ENCODE measurements at places on chromosomes 13 and 19.

- no peak for DNase-seq
These were observed at the start of gene YJEFN3 for GRCh38 chr19:19528721-19529490. Gene YJEFN3, plus strand, starts transcription at chr19:19528911. Its CDS starts 22 bp downstream, at chr19:19528933.

DNA sequence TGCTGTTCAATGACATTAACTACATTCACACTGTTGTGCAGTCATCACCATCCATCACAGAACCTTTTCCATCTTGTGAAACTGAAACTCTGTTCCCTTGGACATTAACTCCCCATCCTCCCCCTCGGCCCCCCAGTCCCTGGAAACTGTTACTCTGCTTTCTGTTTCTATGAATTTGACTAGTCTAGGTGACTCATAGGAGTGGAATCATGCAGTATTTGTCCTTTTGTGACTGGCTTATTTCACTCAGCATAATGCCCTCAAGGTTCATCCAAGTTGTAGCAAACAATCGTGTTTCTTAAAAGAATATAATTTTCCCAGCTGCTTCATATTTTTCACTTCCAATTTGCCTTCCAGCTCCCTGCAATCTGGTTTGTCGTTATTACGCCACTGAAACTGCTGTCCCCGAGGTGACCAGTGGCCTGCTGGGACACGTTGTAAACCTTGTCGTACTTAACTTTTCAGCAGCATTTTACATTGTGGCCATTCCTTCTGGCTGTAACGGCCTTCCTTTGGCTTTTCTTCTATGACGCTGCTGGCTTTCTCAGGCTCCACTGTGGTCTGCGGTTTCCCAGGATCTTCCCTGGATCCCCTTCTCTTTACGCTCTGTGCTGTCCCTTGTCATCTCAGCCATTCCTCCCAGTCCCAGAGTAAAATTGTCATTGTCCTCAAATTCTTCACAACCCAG is 74.0 kb downstream of the DHRS12 start:
- no peak for DNase-seq

- DNase-seq = no peak
These were observed 21.2 kb downstream of the SIGLEC7 start for GRCh38 chr19:51163257-51163656.

- DNase-seq = no peak
These were observed 26.2 kb upstream of the ZNF254 start for GRCh38 chr19:24060687-24061356.

GRCh38 chr13:100734194-100734720 is 59.7 kb upstream of the TMTC4 start:
- DNase-seq = no peak

DNA sequence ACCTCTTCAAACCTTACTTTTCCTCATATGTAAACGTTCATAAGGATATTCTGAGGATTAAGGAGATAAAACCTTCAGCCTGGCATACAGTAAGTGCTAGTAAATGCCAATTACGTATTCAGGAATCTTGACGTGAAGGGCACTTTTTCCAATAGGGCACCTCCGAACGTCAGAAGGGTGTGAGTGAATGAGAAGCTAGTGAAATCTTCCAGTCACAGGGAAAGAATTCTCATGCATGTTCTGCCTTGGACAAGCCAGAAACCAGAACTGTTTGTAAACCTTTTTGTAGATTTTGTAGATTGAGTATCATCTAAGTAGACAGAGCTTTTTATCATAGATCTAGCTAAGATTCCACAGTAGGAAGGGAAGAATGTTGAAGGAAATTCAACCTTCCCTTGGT is 16.5 kb downstream of the DGKH start:
- DNase-seq = no peak

DNA sequence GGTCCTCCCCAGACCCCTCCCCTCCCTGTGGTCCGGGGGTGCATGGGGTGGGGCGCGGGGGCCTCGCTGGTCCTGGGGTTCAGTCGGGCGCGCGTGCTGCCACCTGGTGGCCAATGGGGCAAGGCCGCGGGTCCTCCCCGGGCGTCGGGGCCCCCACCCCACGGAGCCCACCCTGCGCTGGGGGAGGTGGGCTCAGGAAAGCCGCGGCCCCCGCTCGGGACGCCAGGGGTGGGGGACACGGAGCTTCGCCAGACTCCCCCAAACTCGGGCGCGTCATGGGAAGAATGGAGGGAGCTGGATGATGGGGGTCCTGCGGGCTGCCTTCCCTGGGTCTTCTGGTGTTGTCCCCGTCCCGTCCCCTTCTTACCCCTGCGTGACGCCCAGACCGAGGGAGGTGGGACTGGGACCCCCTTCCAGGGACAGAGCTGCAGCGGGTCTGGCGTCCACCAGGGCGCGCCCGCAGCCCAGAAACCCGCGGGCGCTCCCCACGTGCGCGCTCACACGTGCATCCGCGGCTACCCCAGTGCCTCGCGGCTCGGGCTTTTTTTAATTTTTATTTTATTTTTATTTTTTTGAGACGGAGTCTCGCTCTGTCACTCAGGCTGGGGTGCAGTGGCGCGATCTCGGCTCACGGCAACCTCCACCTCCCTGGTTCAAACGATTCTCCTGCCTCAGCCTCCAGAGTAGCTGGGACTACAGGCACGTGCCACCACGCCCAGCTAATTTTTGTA is 19.8 kb upstream of the TCF3 start:
- peak; percentile 87 for DNase-seq

- DNase-seq = no peak
These were observed 360.9 kb downstream of the FGF9 start for GRCh38 chr13:22031702-22032286.

GRCh38 chr13:82147526-82147925 is 1734.7 kb downstream of the SLITRK1 start:
- DNase-seq = no peak

DNA sequence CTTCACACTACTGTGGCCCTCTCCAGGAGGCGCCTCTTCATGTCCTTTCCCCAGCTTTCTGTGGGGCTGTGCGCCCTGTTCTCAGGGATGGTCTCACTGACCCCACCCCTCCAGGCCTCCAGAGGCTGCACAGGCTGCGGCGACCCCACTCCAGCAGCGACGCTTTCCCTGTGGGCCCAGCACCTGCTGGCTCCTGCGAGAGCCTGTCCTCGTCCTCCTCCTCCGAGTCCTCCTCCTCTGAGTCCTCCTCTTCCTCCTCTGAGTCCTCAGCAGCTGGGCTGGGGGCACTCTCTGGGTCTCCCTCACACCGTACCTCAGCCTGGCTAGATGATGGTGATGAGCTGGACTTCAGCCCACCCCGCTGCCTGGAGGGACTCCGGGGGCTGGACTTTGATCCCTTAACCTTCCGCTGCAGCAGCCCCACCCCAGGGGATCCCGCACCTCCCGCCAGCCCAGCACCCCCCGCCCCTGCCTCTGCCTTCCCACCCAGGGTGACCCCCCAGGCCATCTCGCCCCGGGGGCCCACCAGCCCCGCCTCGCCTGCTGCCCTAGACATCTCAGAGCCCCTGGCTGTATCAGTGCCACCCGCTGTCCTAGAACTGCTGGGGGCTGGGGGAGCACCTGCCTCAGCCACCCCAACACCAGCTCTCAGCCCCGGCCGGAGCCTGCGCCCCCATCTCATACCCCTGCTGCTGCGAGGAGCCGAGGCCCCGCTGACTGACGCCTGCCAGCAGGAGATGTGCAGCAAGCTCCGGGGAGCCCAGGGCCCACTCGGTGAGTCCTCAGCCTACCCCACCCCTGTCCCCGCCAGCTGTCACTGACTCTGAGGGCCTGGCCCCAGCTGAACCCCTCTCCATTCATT is 11.2 kb downstream of the ARHGAP33 start:
- DNase-seq = no peak

- DNase-seq = peak; percentile 70
These were observed 87.6 kb downstream of the HSPH1 start for GRCh38 chr13:31073859-31074718.

GRCh38 chr19:52492201-52492993 is 35.1 kb upstream of the ZNF808 start:
- DNase-seq = no peak

DNA sequence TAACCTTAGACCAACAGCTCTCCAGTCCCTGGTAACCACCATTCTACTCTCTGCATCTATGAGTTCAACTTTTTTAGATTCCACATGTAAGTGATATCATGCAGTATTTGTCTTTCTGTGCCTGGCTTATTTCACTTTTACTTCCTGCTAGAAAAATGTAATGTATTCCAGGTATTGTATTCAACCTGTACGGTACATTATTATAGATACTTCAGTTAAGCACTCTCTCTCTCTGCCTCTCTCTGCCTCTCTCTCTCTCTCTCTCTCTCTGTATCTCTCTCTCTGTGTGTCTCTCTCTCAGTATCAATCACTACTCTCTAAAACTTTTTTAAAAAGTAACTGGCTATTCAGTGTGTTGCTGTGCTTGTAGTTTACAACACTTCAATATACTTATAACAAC is 8.4 kb downstream of the DACH1 start:
- DNase-seq = no peak

DNA sequence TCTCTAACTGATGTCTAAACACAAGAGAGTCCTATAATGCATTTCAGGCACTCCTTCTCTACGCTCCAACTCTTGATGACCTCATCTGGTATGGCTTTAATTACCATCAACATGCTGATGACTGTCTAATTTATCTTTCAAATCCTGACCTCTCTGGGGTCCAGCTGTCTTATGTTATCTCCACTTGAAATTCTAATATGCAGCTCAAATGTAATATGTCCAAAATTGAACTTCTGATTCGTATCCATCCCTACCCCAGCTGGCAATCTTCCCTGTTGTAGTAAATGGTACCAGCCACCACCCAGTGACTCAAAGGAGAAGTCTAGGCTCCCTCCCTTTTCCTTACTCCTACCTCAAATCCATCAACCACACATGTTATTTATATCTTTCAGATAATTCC is 288.0 kb upstream of the SLC10A2 start:
- no peak for DNase-seq

DNA sequence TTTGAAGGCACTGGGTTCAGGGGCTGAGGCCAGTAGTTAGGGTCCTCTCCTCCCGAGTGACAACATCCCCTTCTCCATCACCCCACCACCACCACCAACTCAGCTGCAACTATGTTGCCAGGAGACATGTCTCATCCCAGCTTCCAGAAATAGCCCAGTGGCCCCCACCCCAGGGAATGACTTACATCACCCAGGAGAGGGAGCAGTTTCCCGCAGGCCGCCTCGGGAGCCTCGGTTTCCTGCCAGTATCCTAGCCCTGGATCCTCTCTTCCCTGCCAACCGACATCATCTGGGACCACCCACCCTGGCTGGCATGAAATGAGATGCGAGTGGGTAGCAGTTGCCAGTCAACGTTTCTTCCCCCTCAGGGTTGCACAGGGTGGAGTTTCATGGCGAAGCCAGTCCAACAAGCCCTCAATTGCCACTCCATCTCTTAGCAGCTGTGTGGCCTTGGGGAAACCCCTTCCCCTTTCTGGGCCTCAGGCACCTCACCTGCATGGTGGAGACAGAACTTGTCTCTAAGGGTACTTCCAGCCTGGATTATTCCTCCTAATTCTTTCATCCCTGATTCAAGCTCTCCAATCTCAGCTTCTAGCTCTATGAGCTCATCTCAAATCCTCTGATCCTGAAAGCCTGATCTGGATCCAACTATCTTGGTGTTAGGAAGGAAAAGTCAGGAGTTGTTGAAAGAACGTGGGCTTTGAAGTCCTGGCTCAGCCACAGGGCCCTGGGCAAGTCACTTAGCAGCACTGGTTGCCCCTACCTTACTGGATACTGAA is 3.9 kb upstream of the GSK3A start:
- DNase-seq = no peak

GRCh38 chr13:91189506-91189905 is 158.0 kb upstream of the MIR17HG start:
- no peak for DNase-seq

- DNase-seq = no peak
These were observed 13.4 kb downstream of the NCLN start for GRCh38 chr19:3198901-3199700.

DNA sequence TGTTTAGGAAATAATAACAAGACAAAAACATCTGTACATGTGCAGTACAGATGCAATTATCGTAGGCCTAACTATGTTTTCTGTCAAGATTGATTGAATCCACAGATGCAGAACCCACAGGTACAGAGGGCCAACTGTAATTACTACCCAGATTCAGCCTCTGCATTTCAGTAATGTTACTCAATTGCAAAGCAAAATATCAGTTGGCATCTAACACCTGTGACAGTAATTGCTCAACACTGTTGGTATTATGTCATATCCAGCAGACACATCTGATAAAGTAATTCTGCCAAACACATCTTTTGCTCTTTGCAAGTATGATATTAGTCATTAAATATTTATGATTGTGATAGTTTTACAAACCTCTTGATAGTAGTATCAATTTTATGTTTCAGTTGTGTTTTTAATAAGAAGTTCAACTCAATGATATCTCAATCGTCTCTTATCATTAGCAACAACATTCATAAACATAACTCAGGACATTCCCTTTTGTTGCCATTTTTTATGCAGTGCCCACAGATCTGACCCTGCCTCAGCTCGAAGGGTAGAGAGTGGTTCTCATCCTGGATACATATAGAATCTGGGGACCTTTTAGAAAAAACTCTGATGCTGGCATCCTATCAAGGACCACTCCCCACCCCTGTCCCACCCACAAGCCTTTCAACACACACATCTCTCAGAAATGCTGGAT is 104.7 kb downstream of the MYCBP2 start:
- DNase-seq = no peak

- no peak for DNase-seq
These were observed 251.2 kb upstream of the SGCG start for GRCh38 chr13:22929381-22930126.

GRCh38 chr19:6030214-6030507 is 52.2 kb upstream of the RANBP3 start:
- DNase-seq = no peak

DNA sequence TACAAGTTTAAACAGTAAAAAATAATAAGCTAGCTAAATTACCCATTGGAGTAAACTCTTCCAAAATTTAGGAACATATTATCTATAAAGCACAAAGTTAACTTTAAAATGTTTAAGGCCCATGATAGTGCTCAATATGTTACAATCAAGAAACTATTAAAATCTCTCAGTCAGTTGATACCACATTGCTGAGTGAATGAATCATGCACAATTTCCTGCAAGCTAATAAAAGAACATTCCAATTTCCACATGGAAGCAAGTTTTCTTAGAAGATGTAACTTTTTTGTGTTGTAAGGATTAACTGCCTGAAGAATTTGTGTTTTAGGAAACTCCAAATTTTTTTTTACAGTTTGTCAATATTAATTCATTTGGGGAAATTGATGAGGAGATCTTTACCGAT is 666.6 kb downstream of the SLITRK1 start:
- no peak for DNase-seq

DNA sequence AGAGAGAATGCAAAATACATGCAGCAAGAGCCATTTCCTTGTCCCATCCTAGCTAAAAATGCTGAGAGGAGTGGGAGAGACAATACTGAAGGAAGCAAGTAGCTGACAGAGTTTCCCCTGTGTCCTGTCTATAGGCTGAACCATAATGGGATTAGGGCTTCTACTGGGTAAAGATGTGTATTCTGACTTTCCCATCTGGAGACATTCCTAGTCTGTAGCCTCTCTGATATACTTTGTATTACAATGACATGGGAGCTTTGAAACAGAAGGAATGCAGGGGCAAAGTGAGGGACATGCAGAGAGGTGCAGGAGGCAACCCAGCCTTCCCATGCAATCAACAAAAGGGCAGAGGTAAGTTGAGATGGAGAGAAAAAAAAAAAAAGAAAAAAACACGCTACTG is 10.5 kb upstream of the GPC6 start:
- no peak for DNase-seq

GRCh38 chr13:27158335-27158734 is 13.3 kb downstream of the USP12 start:
- no peak for DNase-seq

- no peak for DNase-seq
These were observed 14.1 kb downstream of the SH3GL1 start for GRCh38 chr19:4386041-4386782.

GRCh38 chr19:34246340-34246739 is 8.0 kb upstream of the GARRE1 start:
- no peak for DNase-seq

- DNase-seq = no peak
These were observed 1.8 kb downstream of the CPB2 start for GRCh38 chr13:46103037-46103436.
